WTC11 (cell line): ENCODE measurements at places on chromosomes 12 and 14. TPM values are rescaled to one million over a fixed set of nuclear protein-coding genes. Genes with fewer than 3 reads are reported as not detected.
A peak's percentile ranks its signal among the peaks of the same experiment; 100 is the strongest.

The TBC1D30 gene
- total RNA-seq, result 2.0 to 3.6 TPM (median 2.3 TPM) in 3 replicates

The SRRM4 gene
- total RNA-seq, result 0.78 to 0.96 TPM (median 0.96 TPM) in 3 replicates

DNA sequence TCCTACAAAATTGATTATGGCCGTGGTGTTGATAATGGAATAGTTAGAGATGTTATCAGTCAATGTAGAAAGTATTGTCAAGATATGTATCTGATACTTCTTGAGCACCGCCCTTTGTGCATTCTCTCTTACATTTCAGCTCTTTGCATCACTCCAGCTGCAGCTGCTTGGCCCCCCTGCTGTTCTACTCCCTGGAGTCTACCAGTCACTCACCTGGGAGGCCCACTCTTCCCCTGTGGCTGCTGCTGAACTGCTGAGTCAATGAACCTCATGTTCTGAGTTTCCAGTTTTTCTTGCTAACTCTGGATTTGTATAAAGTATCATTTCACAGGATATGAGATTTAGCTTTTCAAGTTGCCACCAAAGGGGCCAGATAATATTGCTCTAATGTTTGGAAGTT is 312.8 kb upstream of the SLC16A7 start:
- peak; percentile 58 for DNase-seq
- no peak overlapping the region for H3K4me3 ChIP-seq
- H3K36me3 ChIP-seq, result no peaks in the 10 kb centered on the region
- peaks cover 13% of the 10 kb centered on the region for H3K4me1 ChIP-seq
- peaks cover 13% of the 10 kb centered on the region; the same call in 1 of the 2 replicates for H3K27me3 ChIP-seq

The LIN52 gene
- 8.8 to 10.6 TPM (median 10.3 TPM) in 3 replicates for total RNA-seq

- no peaks in the 10 kb centered on the region; the same call in 1 of the 2 replicates for H3K4me1 ChIP-seq
- DNase-seq, result no peak
- H3K27ac ChIP-seq, result no peak overlapping the region
- H3K27me3 ChIP-seq, result no peaks in the 10 kb centered on the region
- no peak overlapping the region for H3K4me3 ChIP-seq
Observed at GRCh38 chr14:97408503-97408902, 611.3 kb downstream of the VRK1 start.

The PUS7L gene
- 16.0 to 20.7 TPM (median 16.4 TPM) in 3 replicates for total RNA-seq

- H3K27ac ChIP-seq, result no peak overlapping the region
- no peak overlapping the region for H3K4me3 ChIP-seq
- DNase-seq, result no peak
- H3K36me3 ChIP-seq, result no peaks in the 10 kb centered on the region
Observed at GRCh38 chr12:104626069-104626837, 169.5 kb downstream of the CHST11 start.

DNA sequence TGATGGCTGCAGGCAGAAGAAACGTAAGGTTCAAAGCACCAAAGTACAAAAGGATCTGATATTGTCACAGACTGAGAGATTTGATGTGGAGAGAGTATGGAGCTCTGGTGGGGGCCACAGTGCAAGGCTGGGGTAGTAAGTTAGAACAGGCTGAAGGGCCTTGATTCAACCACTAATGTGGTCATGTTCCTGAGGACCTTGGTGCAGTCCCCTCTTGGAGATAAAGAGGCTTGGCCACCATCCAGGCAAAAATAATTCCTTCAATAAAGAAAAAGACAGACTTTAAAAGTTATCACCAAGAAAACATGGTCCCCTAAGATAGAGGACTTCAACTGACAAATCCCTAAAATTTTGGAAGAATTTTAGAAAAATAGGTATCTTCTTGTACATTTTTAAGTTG is 17.4 kb downstream of the CAPZA3 start:
- H3K4me3 ChIP-seq, result no peak overlapping the region
- H3K27me3 ChIP-seq, result no peaks in the 10 kb centered on the region
- peaks cover 1% of the 10 kb centered on the region for H3K36me3 ChIP-seq
- H3K4me1 ChIP-seq, result peaks cover 48% of the 10 kb centered on the region

- H3K27me3 ChIP-seq, result no peaks in the 10 kb centered on the region
- no peaks in the 10 kb centered on the region for H3K4me1 ChIP-seq
- DNase-seq, result no peak
Observed at GRCh38 chr12:13571035-13571434, 374.5 kb downstream of the EMP1 start.

The SMCO3 gene
- total RNA-seq, result not detected in 3 replicates

DNA sequence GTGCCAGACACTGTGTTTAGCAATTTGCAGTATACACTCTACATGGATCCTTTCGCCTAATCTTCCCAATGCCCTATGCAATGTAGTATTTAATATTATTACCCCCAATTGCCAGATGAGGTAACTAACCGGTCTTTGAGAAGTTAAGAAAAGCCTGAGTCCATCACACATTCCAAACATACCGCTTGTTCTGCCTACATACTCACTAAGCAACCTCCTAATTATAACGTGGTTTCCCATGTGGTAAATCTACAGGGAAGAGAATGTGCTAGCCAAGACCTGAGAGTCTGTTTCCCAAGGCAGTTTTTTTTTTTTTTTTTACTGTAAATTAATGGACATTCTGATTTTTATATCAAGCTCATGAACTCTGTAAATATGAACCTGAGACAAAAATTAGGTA is 37.2 kb downstream of the ATP2B1 start:
- no peak overlapping the region for H3K27ac ChIP-seq
- no peak overlapping the region for H3K4me3 ChIP-seq
- DNase-seq, result no peak
- H3K4me1 ChIP-seq, result peaks cover 10% of the 10 kb centered on the region
- no peaks in the 10 kb centered on the region for H3K27me3 ChIP-seq

GRCh38 chr12:11130999-11131398 is 3.4 kb downstream of the TAS2R30 start:
- H3K4me3 ChIP-seq, result no peak overlapping the region
- H3K36me3 ChIP-seq, result peaks cover 20% of the 10 kb centered on the region
- H3K27me3 ChIP-seq, result no peaks in the 10 kb centered on the region
- H3K4me1 ChIP-seq, result peaks cover 4% of the 10 kb centered on the region; the same call in 1 of the 2 replicates
- no peak overlapping the region for H3K27ac ChIP-seq

DNA sequence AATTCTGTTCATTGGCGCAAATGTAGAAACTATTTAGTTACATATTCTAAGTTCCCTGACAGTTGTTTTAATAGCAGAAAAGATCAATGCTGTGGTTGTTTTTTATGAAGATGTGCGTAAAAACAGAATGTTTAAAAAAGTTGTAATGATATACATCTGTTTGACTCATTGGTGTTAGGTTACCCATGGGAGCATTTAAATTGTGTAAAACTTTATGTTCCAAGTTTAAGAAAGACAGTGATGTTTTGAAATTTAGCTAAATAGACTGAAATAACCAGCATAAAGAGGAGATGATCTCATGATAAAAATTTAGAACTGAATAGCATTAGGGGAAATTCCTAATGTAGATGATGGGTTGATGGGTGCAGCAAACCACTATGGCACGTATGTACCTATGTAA is 3.6 kb downstream of the PELI2 start:
- no peak overlapping the region for H3K27ac ChIP-seq
- peaks cover 40% of the 10 kb centered on the region for H3K4me1 ChIP-seq
- H3K4me3 ChIP-seq, result no peak overlapping the region
- DNase-seq, result no peak

The PSMD9 gene
- 35.3 to 36.4 TPM (median 36.2 TPM) in 3 replicates for total RNA-seq

- peaks cover 5% of the 10 kb centered on the region for H3K4me1 ChIP-seq
- no peak overlapping the region for H3K27ac ChIP-seq
- peaks cover 53% of the 10 kb centered on the region for H3K36me3 ChIP-seq
- H3K4me3 ChIP-seq, result no peak overlapping the region
- no peak for DNase-seq
Observed at GRCh38 chr12:125105600-125105999, 40.4 kb downstream of the AACS start.

GRCh38 chr14:23042162-23042965 is at the start of gene PSMB11:
Gene PSMB11, plus strand, starts transcription at chr14:23042212. Its CDS starts 14 bp downstream, at chr14:23042226.
- peaks cover under 1% of the 10 kb centered on the region; the same call in 1 of the 2 replicates for H3K36me3 ChIP-seq
- H3K4me1 ChIP-seq, result peaks cover 9% of the 10 kb centered on the region; the same call in 1 of the 2 replicates
- DNase-seq, result no peak
- no peak within 1 kb of the TSS for H3K4me3 ChIP-seq
- no peak within 1 kb of the TSS for H3K27ac ChIP-seq

DNA sequence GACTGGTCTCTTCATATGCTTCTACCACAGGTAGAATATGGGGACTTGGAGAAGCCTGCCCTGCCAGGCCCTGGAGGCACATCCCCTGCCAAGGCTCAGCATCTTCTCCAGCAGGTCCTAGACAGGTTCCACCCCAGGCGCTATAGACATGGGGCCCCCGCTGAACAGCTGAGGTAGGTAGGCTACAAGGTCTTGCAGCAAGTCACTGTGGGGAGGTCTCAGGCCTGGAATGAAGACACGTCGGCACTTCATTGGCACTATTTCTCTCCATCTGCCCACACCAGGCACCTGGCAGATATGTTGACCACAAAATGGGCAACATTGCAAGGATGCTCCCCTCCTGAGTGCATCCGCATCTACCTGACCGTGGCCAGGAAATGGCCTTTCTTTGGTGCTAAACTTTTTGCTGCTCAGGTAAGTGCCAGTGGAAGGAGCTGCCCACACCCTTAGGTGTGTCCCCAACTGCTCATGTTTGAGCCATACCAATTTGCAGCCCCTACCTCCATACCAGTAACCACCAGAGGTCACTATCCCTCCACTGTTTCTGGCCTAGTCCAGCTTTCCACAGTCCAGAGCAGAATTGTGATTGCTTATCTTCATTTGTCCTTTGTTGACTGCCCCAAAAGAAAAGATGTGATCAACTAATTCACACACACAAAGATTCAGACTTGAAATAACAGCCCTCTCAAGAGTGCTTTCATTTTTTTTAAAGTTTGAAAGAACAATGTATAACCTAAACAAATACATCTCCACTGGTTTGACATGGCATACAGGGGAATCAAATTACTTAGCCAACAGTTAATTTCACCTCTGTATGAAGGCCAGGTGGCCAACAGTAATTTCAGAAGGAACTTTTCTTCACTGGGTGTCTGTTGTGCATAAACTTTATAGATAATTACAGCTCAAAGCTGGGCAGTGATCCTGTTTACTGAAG is 16.1 kb downstream of the PIGH start:
- H3K27ac ChIP-seq, result no peak overlapping the region
- no peaks in the 10 kb centered on the region for H3K27me3 ChIP-seq
- H3K4me1 ChIP-seq, result no peaks in the 10 kb centered on the region
- no peak overlapping the region for H3K4me3 ChIP-seq
- H3K36me3 ChIP-seq, result peaks cover 28% of the 10 kb centered on the region

The EML5 gene
- total RNA-seq, result 0.66 to 1.2 TPM (median 0.85 TPM) in 3 replicates

DNA sequence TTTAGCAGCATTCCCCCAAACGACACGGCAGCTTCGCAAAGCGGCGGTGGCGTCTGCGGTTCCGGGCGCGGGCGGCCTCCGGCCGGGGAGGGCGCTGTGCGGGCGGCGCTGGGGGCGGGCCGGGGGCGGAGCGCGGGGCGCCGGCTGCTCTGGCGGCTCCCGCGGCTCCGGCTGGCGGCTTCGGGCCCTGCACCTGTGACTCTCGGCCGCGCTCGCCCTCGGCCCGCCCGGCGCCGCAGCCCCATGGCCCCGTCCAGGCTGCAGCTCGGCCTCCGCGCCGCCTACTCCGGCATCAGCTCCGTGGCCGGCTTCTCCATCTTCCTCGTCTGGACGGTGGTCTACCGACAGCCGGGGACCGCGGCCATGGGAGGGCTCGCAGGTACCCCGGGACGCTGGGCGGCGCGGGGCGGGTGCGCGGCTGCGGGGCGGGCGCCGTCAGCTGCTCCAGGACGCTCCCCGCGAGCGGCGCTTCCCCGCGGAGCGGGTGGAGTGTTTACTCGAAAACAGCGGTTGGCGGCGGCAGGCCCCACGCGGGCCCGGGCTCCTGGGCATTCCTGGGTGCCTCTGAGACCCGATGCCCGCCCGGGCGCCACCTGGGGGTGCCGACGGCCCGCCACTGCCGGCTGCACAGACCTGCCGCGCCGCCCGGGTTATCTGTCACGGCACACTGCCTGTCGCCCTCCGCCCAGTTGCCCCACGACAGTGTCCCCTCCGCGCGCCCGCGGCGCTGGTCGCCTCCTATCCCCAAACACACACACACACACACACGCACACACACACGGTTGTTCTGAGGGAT is at the start of gene SLC48A1:
SLC48A1 (plus strand) TSS at position 177 of the 796 bp plus-strand sequence; CDS start at position 244, 67 bp downstream.
- peak within 1 kb of the TSS; percentile 32; the same call in 1 of the 2 replicates for H3K27ac ChIP-seq
- peaks cover 32% of the 10 kb centered on the region for H3K4me1 ChIP-seq
- H3K4me3 ChIP-seq, result peak within 1 kb of the TSS; percentile 82
- peaks cover 27% of the 10 kb centered on the region for H3K27me3 ChIP-seq

The RPL10L gene
- not detected in 3 replicates for total RNA-seq

DNA sequence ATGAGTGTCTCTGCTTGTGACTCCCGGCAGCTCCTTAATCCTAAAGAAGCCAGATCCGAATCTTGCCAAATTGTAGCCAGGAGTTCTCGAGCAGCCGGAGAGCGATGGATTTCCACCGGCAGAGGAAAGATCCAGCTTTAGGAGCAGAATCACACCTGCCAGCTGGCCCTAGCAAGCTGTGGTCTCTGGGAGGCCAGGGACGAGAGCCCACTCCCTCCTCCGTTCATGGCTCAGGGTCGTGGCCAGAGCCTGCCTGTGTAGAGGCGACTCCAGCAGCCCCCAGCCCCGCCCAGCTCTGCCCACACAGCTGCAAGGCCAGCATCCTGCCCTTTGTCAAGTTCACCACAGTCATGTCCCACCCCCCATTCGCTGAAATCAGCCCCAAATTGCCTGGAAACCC is 121.0 kb downstream of the SCARB1 start:
- H3K4me3 ChIP-seq, result no peak overlapping the region
- DNase-seq, result no peak
- peaks cover 29% of the 10 kb centered on the region for H3K4me1 ChIP-seq
- no peaks in the 10 kb centered on the region; the same call in 1 of the 2 replicates for H3K27me3 ChIP-seq
- H3K27ac ChIP-seq, result no peak overlapping the region

DNA sequence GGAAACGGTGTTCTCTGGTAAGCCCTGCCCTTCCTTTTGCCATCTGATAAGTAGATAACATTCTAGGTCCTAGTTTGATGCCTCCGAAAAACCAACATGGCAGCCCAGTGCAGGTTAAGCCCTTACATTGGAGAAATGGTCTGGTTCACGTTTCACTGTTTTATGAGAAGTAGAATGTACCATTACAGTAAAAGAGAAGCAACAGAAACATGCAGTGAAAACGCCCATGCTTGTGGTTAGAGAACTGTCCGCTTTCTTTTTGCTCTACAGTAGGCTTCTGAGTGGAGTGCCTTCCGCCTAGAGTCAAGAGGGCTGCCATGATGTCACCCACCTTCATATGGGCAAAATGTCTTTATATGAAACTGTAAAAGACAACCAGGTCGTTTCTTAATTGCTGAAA is 190.4 kb upstream of the BCL2L14 start:
- no peak for DNase-seq
- H3K27me3 ChIP-seq, result no peaks in the 10 kb centered on the region
- no peak overlapping the region for H3K27ac ChIP-seq
- peaks cover 34% of the 10 kb centered on the region for H3K4me1 ChIP-seq

The PPP1R3E gene
- total RNA-seq, result 4.1 to 7.4 TPM (median 5.9 TPM) in 3 replicates

The SLC6A13 gene
- 0.21 to 0.55 TPM (median 0.37 TPM) in 3 replicates for total RNA-seq

DNA sequence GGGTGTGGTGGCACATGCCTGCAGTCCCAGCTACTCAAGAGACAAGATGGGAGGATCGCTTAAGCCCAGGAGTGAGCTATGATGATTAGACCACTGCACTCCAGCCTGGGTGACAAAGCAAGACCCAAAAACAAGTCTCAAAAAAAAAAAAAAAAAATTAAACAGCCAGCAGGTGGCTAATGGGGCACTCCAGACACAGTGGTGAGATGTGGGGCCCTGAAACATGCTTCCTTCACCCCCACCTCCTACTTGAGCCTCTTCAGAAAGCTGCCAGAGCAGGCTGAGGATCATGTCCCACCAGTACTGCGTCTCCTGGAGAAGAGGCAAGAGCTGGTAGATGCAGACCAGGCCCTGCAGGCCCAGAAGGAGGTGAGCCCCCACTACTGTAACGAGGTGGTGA is 2.1 kb downstream of the CFAP73 start:
- H3K4me3 ChIP-seq, result 0 out of 2 replicates have a peak overlapping the region, but pooled peaks have one; percentile 9
- peaks cover 21% of the 10 kb centered on the region for H3K4me1 ChIP-seq

- H3K36me3 ChIP-seq, result peaks cover 27% of the 10 kb centered on the region
- no peaks in the 10 kb centered on the region for H3K27me3 ChIP-seq
- no peak for DNase-seq
- H3K27ac ChIP-seq, result no peak overlapping the region
Observed at GRCh38 chr14:52656905-52657304, 38.5 kb downstream of the ERO1A start.

The GALNT9 gene
- total RNA-seq, result 0.66 to 1.1 TPM (median 0.90 TPM) in 3 replicates
